ENCODE measurements at places on chromosomes 6 and 20. TPM values are rescaled to one million over a fixed set of nuclear protein-coding genes. Genes with fewer than 3 reads are reported as not detected.

CLPSL2 gene
- total RNA-seq = not detected

SOBP gene
- total RNA-seq = 2.5 TPM

SFTA2 gene
- not detected for total RNA-seq

ECT2L gene
- not detected for total RNA-seq

FRK gene
- 0.13 TPM for total RNA-seq

NCR2 gene
- total RNA-seq = not detected

TBX18 gene
- 1.2 TPM for total RNA-seq

TRIM40 gene
- total RNA-seq = not detected

SLPI gene
- 0.39 TPM for total RNA-seq

MTHFD1L gene
- 33.6 TPM for total RNA-seq

DCDC2 gene
- total RNA-seq = not detected

PSORS1C2 gene
- not detected for total RNA-seq

DNA sequence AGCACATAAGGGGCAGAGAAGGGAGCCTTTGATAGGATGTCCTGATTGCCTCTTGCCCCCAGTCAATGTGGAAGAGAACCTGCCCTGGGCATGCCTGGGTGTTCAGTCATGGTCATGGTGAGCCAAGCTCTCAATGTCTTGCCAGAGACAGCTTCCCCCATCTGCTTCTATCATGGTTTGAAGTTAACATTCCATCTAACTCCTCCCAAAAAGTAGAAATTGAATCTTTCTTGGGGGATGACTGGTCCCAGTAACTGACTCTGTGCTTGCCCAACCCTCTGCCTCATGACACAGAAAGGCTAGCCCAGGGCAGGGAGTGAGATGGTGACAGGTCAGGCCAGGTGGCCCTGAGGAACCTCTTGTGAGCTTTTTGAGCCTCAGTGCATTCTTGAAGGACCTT, 60.1 kb downstream of the ADTRP start:
- no peak for DNase-seq

DNA sequence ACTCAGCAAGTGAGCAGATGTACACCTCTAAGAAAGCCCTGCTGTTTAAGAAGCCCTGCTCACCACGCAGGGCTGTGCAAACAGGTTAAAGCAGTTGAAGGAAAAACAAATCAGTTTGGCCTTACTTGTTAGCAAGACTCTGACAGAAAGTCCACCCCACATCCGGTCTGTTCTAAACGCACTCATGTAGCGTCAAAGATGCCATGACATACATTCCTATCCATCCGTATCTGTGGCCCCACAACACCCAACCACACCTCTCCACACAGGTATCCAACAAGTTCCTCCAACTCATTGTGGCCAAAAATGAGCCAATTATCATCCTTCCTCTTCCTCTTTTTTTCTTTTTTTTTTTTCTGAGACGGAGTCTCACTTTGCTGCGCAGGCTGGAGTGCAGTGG, 22.8 kb upstream of the RAB22A start:
- DNase-seq = no peak

GRCh38 chr20:25525867-25526266, 59.5 kb downstream of the NINL start:
- no peak for DNase-seq

DNA sequence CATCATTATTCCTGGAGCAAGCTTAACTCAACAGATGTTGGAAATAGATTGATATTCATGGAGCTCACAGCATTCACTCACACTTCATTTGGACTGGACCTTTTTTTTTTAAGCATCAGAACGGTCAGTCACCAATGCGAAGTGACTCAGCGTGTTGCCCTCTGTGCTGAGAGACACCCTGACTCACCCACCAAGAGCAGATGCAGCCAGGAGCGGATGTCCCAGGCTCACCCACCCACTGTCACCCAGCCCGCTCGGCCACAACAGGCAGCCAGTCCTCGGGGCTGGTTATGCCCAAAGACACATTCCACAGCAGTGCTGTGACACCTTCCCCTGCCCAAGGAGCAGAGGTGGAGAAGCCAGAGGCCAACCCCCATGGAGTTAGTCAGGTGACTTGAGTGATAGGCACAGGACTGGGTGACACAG, 15.7 kb downstream of the RNASET2 start:
- DNase-seq = no peak

DNA sequence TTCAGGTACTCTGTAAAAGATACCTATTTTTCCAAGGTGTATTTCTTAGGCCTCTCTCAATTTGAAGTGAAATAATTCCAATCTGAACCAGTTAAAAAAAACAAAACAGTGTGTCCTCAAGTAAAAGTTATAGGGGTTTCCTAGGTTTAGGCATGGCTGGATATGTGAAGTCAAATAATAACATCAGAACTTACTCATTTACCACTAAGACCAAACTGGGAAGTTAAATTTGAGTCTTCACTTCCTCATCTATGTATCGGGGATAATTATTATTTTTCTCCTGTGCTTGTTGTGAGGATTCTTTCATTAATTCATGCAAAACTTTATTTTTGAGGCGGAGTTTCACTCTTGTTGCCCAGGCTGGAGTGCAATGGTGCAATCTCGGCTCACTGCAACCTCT, 86.2 kb upstream of the PTPRK start:
- DNase-seq = no peak

DNA sequence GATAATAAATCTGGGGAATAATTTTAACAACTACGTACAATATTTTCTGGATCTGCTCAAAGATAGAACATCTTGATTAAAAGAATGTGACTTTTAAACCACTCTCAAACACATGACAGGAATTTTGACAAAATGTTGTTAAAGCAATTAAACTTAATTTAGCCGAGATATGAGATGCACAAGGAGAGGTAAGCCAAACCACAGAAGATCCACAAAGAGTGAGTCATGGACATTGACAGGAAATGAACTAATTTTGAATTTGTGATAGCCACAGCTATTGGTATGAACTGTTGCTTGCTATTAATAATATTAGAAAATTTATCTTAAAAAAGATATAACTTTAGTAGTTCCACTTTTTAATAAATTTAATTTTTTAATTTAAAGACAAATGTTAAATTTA, 27.8 kb upstream of the VGLL2 start:
- DNase-seq = no peak

DNA sequence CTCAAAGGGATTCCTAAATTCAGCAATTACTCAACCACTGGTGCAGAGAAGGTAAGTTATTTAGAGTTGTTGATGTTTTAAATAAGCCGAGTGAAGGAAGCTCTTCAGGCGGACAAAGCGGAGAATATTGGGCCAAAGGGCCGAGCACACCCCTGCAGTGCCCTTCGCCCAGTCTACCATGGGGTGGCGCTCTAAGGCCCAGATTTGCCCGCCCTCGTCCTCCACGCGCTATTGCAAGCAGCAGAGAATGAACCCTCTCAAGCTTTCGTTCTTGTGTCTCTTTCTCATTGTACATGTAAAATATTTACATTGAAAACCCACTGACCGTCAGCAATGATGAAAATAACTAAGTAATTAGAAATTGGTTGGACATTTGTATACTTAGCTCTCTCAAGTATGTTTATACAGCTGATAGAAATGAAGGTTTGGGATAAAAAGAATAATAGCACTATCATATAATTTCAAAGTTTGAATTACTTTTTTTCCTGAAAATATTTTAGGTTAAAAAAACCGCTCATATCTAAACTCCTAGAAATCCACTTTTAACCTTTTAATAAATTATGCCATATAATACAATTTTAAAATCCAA, 195.0 kb upstream of the CEP162 start:
- DNase-seq = peak; percentile 61

DNA sequence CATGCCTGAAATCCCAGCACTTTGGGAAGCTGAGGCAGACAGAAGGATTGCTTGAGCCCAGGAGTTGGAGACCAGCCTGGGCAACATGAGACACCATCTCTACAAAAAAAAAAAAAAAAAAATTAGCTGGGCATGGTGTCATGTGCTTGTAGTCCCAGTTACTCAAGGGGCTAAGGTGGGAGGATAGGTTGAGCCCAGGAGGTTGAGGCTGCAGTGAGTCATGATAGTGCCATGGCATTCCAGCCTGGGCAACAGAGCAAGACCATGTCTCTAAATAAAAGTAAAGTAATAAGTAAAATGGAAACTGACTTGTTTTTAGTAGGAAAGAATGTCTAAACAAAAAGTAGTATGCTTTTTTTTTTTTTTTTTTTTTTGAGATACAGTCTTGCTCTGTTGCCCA, 240.7 kb downstream of the ARID1B start:
- no peak for DNase-seq

- no peak for DNase-seq
These were observed 161.4 kb downstream of the CLIC5 start for GRCh38 chr6:45854149-45854742.

DNA sequence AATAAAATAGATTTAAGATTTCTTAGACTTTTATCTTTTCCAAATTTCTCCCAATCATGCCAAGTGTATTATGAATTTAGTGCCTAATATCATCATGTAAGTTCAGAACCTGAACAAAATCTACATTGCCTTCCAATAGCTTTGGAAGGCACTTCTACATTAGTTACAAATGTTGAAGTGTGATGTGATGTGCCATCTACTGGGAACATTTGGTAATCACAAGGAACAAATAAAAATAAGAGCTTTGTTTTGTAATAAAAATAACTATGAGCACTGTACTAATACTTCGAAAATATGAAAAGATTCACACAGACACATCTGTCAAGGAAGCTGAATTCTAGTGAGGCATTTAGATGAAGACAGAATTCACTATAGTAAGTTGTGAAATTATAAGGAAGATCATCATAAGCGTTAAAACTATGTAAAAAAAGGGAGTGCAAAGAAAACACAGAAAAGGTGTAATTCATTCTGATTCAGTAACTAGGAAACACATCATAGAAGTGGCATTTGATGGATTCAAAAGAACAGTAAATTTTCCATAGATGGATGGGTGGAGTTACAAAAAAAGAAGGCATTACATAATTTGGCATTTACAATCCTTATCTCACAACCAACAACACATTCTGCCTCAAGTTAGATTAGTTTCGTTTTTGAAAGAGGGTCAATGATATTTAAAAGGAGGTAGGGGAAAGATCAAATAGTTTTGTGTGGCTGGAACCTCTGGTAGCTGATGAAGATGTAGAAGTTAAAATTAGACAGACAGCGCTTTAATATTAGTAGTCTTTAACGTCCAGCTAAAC, 161.0 kb downstream of the ASCC3 start:
- peak; percentile 38 for DNase-seq

DNA sequence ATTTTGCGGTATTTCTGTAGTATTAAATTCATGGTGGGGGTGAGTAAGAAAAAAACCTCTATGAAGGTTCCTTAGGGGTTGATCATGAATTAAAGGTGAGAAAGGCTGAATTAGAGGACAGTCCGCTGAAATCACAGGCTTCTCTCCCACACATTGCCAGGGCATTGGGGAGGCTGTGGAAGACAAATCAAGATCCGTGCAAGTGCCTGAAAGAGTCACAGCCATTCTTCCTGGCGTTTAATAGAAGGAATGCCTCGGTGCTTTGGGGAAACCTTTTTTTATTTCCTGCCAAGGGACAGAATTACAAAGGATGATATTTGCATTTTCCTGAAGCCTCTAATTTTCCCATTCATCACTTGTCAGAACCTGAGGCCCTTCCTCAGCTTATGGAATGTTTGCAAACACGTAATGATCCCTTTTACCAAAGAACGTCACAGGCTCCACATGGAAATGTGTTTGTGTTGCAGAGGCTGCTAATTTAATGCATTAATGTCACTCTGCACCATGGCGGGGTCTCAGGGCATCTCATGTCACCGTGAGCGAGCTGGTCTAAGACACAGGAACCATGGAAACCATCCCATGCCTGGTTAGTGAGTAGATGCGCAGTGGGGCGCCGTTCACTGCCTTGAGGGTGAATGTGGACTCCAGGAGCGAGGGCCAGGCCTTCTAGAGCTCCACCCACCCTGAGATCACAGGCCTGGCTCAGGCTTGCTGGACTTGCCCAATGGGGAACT, 185.9 kb upstream of the SULF2 start:
- no peak for DNase-seq

DNA sequence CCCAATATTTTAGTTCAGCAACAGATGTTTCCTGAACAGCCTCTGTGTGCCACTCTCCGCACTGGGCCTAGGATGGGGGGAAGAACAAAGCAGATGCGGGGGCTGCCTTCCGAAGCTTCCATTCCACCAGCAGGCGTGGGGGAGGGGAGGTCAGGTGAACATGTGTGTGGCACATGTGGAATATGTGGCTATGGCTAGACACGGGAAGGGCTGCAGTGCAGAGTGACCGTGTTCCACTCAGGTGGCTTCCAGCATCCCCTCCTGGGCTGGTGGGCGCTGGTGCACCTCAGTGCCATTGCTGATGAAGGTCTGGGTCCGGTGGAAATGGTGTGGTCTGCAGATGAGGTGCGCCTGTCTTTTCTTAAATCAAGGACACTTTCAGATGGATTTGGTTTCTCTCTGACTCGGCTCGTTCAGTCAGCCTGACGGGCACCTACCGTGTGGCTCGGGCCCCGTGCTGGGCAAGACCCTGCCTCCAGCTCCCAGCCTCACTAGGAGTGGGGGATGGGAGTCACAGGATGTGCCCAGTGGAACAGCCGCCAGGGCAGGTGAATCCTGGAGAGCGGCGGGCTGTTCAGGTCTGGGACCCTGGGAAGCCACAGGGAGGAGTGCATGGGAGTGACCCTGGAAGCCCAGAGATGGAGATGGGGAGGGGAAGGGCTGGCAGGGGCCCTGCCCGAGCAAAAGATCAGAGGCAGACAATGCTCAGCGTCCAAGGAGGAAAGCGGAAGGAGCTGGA, 111.0 kb downstream of the SYCP2 start:
- DNase-seq = no peak

GRCh38 chr6:89542081-89542857, 96.3 kb downstream of the LYRM2 start:
- DNase-seq = no peak

- DNase-seq = no peak
These were observed 86.2 kb upstream of the SNAP25 start for GRCh38 chr20:10132387-10132786.

DNA sequence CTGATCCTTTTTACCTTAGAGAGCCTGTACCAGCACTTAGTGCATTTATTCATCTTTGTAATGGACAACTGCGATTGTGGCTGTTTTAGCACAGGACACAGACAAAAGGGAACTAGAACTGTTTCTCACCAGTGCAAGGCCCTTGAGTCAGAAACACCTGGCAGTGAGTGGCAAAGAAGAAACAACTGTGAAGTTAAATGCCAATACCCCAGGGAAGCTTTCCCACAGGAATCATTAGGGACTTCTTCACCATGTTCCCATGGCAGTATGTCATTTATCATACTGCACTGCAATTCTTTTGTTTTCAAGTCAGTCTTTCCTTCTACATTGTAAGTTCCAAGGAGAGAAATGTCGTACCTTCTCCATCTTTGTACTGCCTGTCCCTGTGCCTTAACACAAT, 28.6 kb upstream of the CDYL start:
- DNase-seq = no peak

GRCh38 chr20:10511509-10512251, 76.6 kb downstream of the SLX4IP start:
- DNase-seq = peak; percentile 95

DNA sequence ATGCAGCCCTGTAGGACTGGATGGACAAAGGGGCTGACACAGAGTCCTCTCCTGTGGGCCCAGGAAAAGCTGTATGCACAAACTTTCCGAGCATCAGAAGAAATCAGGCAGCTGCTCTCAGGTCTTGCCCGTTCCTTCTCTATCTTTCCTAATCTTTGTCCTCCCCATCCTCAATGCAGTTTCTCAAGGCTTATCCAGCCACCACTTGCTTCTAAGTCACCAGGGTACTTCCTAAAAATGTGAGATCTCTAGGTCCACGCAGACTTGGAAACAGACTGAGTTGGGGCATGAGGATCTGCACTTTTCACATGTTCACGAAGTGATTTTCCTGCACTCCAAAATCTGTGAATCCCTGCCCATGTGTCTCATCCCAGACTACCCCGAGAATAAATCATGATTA, 394.5 kb upstream of the SLC35B3 start:
- DNase-seq = no peak

GRCh38 chr6:69758214-69758613, 38.6 kb downstream of the LMBRD1 start:
- DNase-seq = no peak

- DNase-seq = no peak
These were observed 37.0 kb upstream of the MAS1 start for GRCh38 chr6:159853754-159854153.

Data from dermis microvascular lymphatic vessel endothelial cell (primary cell).